ENCODE measurements at places on chromosomes 2 and 18. TPM values are rescaled to one million over a fixed set of nuclear protein-coding genes. Genes with fewer than 3 reads are reported as not detected.

DNA sequence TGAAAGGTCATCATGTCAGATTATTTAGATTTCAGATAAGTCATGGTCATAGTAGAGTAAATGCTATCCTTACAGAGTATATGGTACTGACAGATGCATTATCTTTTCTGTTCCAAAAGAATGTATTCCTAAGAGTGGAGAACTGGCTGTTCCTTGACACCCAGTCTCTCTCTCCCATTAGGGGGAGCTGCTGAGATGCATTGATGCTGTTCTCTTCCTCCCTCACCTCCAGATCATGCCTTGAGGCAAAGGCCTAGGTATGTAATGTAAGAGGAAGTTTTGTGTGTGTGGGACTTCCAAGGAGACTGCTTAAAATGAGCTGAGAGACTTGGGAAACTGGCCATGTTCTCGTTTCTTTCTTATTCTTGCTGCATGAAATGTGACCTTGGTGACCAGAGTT, 979.5 kb upstream of the CELF4 start:
- peak; percentile 54 for DNase-seq
- no peak overlapping the region for H3K27ac ChIP-seq
- 0 out of 2 replicates have a peak, but pooled peaks cover 3% of the 10 kb centered on the region for H3K4me1 ChIP-seq
- H3K4me3 ChIP-seq: no peak overlapping the region
- H3K27me3 ChIP-seq: no peaks in the 10 kb centered on the region

ZEB2 gene
- total RNA-seq: 0.46 TPM

PCARE gene
- total RNA-seq: not detected

CXCR1 gene
- total RNA-seq: not detected

NPHP1 gene
- total RNA-seq: 2.5 TPM

DNA sequence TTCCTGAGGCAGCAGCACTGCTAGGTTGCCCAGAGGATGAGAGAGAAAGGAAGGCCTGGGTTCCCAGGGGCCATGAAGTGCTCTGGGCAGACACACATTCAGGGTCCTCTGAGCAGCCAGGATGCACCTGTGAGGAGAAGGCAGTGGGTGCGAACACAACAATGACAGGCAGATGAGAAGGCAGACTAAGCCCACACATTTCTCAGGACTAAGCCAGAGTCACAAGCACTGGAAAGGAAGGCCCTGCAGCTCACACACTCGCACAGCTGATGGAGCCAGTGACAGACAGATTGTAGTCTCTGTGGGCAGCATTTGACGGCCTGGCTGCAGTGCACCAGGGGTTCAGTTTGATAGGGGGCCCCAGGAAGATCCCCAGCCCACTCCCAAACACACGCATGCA, 61.8 kb downstream of the ARHGEF4 start:
- H3K27me3 ChIP-seq: no peaks in the 10 kb centered on the region
- no peak for DNase-seq
- peaks cover 26% of the 10 kb centered on the region for H3K4me1 ChIP-seq
- no peak overlapping the region for H3K4me3 ChIP-seq
- no peak overlapping the region for H3K27ac ChIP-seq
- H3K36me3 ChIP-seq: peaks cover 5% of the 10 kb centered on the region

GRCh38 chr2:86097114-86097896, 8.4 kb downstream of the POLR1A start:
- no peaks in the 10 kb centered on the region for H3K27me3 ChIP-seq
- DNase-seq: no peak
- H3K4me3 ChIP-seq: no peak overlapping the region
- H3K27ac ChIP-seq: no peak overlapping the region
- H3K36me3 ChIP-seq: peaks cover 50% of the 10 kb centered on the region

GRCh38 chr2:157444641-157445040, 752 bp upstream of the CYTIP start:
- H3K36me3 ChIP-seq: no peaks in the 10 kb centered on the region
- no peaks in the 10 kb centered on the region for H3K4me1 ChIP-seq
- no peak overlapping the region for H3K27ac ChIP-seq
- H3K4me3 ChIP-seq: no peak overlapping the region

- H3K36me3 ChIP-seq: peaks cover 7% of the 10 kb centered on the region
- no peak overlapping the region for H3K4me3 ChIP-seq
- H3K4me1 ChIP-seq: peaks cover 8% of the 10 kb centered on the region
- no peaks in the 10 kb centered on the region for H3K27me3 ChIP-seq
- no peak for DNase-seq
These were observed 57.8 kb downstream of the ITGB1BP1 start for GRCh38 chr2:9365498-9366019.

PTPRN gene
- 5.7 TPM for total RNA-seq

GPR155 gene
- total RNA-seq: 1.0 TPM

DNA sequence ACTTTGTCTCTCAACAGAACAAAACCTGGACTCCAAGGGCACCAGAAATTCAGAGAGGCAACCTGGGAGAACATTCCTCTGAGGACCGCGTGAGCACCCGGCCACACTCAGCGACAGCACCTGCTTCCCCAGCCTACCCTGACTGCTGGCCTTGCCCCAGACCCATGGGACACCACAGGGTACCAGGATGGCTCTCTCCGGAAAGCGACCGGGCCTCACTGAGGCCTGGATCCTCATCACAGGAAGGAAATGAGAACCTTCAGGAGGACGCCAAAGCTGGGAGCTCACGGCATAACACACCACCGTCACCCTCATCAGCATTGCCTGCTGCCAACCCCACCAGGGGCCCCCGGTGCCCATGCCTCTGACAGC, 38.9 kb downstream of the HS6ST1 start:
- peak overlapping the region; percentile 57 for H3K27ac ChIP-seq
- peaks cover 11% of the 10 kb centered on the region for H3K36me3 ChIP-seq

DNA sequence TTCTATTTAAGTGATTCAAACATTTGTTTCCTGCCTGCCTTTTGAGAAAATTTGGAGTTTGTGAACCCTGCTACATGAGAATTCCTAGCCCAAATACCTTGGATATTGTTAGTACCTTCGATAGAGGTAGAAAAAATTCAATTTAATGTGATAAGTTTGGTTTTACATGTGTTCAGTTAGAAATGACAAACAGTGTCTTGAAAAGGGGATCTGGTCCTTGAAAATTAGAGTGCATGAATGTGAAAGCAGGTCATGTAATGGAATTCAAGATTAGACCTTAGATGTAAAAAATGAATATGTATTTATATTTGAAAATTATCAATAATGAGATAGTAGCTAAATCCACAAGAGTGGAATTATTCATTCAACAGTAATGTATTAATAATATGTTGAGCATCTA, 70.5 kb downstream of the PIK3C3 start:
- H3K27ac ChIP-seq: no peak overlapping the region
- H3K27me3 ChIP-seq: no peaks in the 10 kb centered on the region
- no peaks in the 10 kb centered on the region for H3K4me1 ChIP-seq
- DNase-seq: no peak

DNA sequence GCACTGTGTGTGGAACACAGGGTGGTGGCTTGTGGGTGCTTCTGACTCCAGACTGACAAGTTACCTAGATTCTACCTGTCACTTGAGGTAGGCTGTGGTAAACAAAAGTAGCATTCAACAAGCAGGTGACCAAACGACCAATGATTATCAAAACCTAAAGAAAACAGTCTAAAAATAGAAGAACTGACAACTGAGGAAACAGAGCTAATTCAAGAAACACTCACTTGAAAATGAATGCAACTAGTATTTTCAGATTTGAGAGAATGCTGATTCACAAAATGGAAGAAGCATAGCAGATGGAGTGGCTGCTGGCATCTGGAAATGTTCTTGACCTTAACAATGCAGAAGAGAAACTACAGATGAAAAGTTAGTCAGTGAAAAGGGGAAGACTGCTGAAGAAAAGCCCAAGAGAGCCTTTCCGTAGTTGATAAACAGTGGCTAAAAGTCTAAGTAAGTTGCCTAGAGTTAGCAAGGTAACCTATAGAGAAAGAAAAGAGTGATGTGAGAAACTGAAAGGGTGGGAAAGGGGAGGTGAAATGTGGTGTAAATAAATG, 170.4 kb downstream of the NCK2 start:
- H3K4me3 ChIP-seq: no peak overlapping the region
- H3K27ac ChIP-seq: no peak overlapping the region
- H3K36me3 ChIP-seq: no peaks in the 10 kb centered on the region

DNA sequence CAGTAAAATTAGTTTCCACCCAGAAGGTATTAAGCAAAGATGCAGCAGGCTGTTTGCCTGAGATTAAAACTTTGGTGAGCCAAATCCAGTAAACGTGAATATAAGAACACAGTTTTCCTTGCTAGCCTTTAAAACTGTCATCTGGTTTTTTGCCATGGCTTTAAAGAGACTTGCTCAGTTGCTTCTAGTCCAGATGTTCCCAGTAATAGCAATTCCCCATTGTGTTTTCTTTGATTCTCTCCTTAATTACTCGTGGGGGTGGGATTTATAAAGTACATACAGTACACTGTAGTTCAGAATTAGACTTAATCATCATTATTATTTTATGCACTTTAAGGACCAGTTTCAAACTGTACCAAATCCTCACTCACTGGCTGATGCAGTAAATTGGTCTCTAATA, 303.5 kb upstream of the ZNF804A start:
- no peak overlapping the region for H3K4me3 ChIP-seq
- no peak for DNase-seq
- H3K4me1 ChIP-seq: no peaks in the 10 kb centered on the region
- H3K27me3 ChIP-seq: no peaks in the 10 kb centered on the region

PRR30 gene
- not detected for total RNA-seq

GRCh38 chr18:59516356-59517155, 157.5 kb upstream of the LMAN1 start:
- H3K4me3 ChIP-seq: no peak overlapping the region
- H3K4me1 ChIP-seq: peaks cover 9% of the 10 kb centered on the region
- no peak for DNase-seq
- no peaks in the 10 kb centered on the region for H3K27me3 ChIP-seq
- H3K36me3 ChIP-seq: no peaks in the 10 kb centered on the region

POTEJ gene
- total RNA-seq: not detected

DNA sequence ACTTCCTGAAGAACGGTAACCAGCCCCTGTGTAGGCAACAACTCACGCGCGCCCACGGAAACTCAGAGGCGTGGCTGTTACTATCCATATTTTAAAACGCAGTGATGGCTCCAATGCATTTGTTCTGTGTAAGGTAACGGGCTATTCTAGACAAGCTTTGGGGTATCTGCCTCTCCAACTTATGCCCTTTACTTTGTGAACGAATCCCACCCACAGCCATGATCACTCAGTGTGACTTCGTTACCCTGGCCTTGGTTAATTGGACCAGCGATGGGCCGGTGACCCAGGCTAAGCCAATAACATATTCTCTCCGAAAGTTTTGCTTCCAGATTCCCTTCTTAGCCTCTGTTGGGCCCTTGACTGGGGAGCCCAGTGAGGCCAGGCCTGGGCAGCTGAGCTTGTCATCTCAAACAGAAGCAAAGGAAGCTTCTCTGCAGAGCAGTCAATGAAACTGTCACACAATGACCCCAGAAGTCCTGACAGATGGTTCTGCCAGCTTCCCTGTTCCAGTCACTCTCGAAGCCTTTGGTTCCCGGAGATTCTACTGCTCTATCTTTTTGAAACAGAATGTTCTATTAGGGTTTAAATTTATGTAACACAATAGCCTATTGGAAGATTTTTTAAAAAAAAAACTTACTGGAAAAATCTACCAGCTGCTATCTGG, 30.7 kb upstream of the ROCK2 start:
- peaks cover 18% of the 10 kb centered on the region for H3K4me1 ChIP-seq
- DNase-seq: no peak
- no peak overlapping the region for H3K4me3 ChIP-seq
- no peak overlapping the region for H3K27ac ChIP-seq
- H3K36me3 ChIP-seq: no peaks in the 10 kb centered on the region
- no peaks in the 10 kb centered on the region for H3K27me3 ChIP-seq

DNA sequence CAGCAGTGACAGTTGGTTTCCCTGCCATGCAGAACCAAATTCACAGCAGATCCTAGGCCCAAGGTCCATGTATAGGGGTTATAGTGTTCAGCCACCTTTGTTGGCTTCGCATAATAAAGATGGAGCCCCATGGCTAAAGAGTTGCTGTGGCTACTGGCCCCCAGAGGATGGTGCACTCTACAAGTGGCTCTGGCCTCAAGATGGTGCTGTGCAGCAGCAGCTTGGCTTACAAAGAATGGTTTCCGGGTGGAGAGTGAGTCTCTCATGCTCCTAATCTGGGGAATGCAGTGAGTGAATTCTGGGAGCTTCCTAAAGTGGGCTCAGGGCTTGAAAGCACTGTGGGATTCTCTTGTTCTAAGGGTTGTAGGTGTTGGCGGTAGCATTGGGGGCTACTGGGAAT, 1199.7 kb downstream of the CNTNAP5 start:
- H3K4me1 ChIP-seq: no peaks in the 10 kb centered on the region
- H3K4me3 ChIP-seq: no peak overlapping the region
- peak; percentile 10 for DNase-seq
- H3K36me3 ChIP-seq: peaks cover 33% of the 10 kb centered on the region
- no peak overlapping the region for H3K27ac ChIP-seq
- H3K27me3 ChIP-seq: no peaks in the 10 kb centered on the region

DNA sequence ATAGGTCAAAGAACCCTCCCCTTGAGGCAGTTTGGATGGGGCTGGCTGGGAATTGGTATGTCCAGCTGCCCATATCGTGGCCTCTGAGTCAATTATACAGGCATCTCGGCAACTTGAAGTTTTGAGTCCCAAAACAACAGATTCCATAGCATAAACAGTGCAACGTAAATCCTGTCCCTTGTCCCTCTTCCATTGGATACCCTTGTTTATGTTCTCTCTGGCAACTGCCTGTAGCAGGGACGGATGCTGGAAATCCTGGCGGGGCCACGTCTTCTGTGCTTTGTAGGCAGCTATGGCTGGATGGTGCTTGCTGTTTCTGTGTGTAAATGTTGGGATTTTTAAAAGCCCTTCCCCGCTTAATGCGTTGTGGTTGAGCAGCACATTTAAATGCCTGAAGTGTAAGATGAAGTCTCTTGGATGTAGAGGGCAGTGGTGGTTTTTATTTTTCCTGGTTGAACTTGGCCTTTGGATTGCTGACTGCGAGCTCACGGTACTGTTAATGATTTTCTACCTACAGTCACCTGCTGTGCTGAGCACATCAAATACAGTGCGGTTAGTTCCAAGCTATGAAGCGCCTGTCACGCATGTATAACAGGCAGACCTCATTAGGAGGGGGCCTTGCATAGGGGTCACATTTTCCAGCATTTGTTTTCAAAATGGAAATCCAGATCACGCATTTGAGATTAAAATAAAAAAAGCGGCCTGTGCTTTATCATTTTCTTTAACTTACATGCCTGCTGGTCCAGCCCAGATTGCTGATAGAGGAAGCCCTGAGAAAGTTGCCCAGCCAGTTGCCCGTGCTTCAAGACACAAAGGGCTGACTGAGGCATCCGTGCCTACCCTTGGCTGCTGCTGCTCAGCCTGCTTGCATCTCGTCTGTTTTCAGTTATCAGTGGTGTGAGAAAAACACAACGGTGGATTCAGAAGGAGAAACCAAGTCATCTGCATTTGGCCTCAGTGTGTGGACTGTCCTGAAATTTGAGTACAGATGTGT, 84.7 kb downstream of the NEDD4L start:
- peaks cover 6% of the 10 kb centered on the region for H3K4me1 ChIP-seq
- no peaks in the 10 kb centered on the region for H3K27me3 ChIP-seq
- no peak overlapping the region for H3K27ac ChIP-seq
- 0 out of 2 replicates have a peak, but pooled peaks cover 2% of the 10 kb centered on the region for H3K36me3 ChIP-seq
- H3K4me3 ChIP-seq: no peak overlapping the region
- no peak for DNase-seq

GRCh38 chr2:205086662-205087061, 541.4 kb downstream of the PARD3B start:
- no peak for DNase-seq
- H3K4me3 ChIP-seq: no peak overlapping the region
- peaks cover 7% of the 10 kb centered on the region for H3K4me1 ChIP-seq
- H3K27ac ChIP-seq: no peak overlapping the region
- no peaks in the 10 kb centered on the region for H3K27me3 ChIP-seq

GRCh38 chr2:171882089-171882769, 11.8 kb downstream of the SLC25A12 start:
- no peaks in the 10 kb centered on the region for H3K27me3 ChIP-seq
- DNase-seq: no peak
- no peaks in the 10 kb centered on the region for H3K36me3 ChIP-seq
- H3K4me3 ChIP-seq: no peak overlapping the region
- no peak overlapping the region for H3K27ac ChIP-seq
